ENCODE measurements at places on chromosomes 11 and 22.

GRCh38 chr11:89490602-89490980, 584 bp downstream of the NOX4 start:
- DNase-seq = no peak

- no peak for DNase-seq
Measured at GRCh38 chr11:115743719-115744118, 239.5 kb upstream of the CADM1 start.

DNA sequence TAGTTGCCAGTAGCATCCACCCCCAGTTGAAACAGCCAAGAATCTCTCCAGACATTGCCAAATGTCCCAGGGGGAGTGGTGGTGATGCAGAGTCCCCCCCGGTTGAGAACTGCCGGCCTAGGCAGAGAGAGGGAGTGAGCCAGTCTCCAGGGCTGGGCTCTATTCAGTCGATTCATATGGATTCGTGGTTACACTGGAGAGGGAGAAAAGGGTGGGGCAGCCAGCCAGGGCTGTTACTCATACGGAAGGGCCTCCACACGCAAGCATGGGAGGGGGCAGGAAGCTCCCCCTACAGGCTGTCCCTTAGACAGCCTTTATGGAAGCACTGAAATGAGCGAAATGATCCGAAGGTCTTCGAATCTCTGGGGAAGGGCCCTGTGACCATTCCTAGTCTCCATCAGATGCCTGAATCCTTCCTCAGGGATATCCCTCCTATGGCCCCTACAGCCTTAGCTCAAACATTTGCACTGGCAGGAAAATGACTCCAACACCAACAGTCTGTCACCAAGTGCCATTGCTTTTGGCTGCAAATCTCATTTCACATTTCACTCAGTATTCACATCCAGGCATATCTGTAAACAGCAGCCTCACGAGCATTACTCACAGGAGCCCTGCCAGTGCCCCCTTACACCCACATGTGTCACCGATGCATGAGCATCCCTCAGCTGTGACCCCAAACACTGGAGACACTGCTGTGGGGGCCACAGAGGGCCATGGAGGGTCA, 18.4 kb upstream of the TLCD5 start:
- no peak for DNase-seq

DNA sequence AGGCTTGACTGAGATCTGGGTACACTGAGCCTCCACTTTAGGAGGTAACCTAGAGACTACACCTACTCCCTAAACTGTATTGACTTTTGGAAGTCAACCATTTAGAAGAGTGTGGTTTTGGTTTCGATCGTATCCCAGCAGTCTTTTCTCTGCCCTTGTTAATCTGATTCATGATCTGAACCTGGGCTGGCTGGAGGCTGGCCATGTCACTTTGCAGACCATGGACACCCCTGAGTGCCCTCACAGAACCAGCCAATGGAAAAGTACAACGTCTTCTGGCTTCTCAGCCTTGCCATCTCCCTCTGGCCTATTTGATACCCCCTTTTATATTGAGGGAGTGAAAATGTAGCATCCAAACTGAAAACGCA, 10.8 kb downstream of the EHF start:
- no peak for DNase-seq

GRCh38 chr11:122046846-122047245, 69.2 kb downstream of the BLID start:
- no peak for DNase-seq

DNA sequence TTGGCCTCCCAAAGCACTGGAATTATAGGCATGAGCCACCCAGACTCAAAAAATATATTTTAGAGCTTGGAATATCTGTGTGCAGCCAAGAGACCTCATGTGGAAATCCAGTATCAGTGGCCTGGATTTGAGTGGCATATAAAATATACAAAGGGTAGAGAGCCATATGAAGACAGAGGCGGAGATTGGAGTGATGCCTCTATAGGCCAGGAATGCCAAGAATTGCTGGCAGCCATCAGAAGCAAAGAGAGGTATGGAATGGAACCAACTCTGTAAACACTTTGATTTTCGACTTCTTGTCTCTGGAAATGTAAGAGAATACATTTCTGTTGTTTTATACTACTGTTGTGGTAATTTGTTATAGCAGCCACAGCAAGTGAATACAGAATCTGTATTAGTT, 123.0 kb downstream of the PLEKHA7 start:
- DNase-seq = no peak

GRCh38 chr11:7524462-7525235, 10.8 kb downstream of the PPFIBP2 start:
- DNase-seq = no peak

DNA sequence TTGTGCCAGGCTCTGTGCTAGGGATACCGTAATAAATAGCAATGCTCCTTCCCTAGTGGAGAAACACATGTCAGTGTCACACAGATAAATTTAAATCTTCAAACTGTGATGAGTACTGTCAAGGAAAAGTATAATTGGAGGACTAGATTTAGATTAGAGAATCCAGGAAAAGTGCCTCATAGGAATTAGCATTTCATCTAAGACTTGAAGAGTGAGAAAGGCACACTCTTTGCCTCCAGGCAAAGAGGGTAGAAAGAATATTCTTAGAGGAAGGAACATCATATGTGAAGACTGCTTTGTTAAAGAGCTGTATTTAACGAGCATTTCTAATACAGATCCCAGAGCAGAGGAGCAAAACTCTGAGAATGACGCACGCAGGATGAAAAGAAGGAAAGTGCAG, 30.9 kb downstream of the ART5 start:
- DNase-seq = no peak

DNA sequence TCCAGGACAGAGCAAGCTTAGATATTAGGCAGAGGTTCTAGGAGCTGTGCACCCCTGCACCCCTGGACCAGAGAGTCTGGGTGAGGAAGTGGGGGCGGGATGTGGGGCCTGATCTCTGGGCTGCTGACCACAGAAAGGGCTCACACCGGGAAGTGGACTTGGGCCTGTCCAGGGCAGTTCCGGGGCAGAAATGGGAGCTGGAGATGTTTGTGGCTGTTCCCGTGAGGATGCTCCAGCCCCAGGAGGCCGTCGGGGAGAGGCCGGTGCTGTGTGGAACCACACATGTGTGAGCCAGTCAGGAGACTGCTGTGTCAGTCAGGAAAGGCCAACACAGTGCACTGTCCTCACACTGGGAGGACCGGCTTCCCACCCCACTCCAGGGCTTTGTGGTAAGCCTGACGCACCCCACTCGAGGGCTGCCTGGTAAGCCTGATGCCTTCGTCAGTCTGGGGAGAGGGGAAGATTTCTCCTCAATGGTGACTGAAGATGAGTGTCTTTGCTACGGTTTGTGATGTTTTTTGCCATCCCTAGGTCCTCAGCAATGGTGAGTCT, 741.0 kb downstream of the BRD1 start:
- no peak for DNase-seq

DNA sequence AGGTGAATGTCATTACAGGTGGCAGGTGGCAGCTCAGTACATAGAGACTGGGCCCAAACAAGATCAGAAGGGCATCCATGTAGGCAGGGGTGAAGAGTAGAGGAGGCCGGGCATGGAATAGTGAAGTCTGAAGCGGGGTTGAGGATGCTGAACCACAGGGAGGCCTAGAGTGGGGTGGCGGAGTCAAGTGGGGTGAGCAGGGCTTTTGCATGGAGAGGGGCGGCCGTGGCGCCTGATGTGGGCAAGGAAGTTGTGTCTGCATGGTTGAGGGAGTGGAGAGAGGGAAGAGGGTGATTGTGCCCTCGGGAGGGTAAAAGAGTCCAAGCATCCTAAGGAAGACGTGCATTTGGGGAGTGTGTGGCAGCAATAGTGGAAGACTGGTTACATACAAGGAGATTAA, 14.4 kb downstream of the DDB2 start:
- no peak for DNase-seq

GRCh38 chr22:38921806-38922205, 35.6 kb upstream of the APOBEC3A start:
- no peak for DNase-seq

DNA sequence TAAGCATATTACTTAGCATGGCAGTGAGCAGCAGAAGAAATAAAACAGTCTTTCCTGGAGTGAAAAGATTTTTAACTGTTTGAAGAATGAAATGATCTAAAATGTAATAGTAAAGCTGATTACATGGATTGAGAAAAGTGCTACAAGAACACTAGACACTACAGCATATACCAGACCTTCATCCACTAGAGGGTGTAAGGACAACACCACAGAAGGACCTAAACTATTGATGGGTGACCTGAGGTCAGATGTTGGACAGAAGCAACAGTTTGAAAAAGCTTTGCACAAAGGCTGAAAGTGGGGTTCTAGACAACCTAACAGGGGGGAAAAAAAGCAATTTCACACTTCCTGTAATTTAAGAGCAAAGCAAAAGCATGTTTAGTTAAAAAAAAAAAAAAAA, 97.7 kb downstream of the RBFOX2 start:
- DNase-seq = peak; percentile 13

DNA sequence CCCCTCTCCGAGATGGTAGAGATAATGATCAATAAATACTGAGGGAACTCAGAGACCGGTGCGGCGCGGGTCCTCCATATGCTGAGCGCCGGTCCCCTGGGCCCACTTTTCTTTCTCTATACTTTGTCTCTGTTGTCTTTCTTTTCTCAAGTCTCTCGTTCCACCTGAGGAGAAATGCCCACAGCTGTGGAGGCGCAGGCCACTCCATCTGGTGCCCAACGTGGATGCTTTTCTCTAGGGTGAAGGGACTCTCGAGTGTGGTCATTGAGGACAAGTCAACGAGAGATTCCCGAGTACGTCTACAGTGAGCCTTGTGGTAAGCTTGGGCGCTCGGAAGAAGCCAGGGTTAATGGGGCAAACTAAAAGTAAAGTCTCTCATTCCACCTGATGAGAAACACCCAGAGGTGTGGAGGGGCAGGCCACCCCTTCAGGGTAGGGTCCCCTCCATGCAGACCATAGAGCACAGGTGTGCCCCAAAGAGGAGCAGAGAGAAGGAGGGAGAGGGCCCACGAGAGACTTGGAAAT, 43.2 kb downstream of the IGLL1 start:
- DNase-seq = no peak

- DNase-seq = no peak
Measured at GRCh38 chr11:92917927-92918326, 51.5 kb upstream of the MTNR1B start.

- DNase-seq = no peak
Measured at GRCh38 chr11:60836866-60837515, 4.9 kb upstream of the CCDC86 start.

DNA sequence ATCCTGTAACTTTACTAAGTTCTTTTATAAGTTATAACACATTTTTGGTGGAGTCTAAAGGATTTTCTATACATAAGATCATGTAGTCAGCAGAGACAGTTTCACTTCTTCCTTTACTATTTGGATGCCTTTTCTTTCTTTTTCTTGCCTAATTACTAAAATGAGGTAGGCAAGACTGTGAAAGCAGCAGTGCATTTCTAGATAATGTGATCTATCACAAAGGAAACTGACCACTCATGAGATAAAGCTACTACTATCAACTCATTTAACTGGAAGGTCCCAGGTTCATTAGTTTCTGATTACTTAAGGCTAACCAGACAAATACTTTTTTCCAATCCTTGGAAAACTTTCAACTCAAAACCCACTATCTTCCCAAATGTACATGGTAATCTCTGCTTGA, 196.2 kb upstream of the E2F8 start:
- no peak for DNase-seq

DNA sequence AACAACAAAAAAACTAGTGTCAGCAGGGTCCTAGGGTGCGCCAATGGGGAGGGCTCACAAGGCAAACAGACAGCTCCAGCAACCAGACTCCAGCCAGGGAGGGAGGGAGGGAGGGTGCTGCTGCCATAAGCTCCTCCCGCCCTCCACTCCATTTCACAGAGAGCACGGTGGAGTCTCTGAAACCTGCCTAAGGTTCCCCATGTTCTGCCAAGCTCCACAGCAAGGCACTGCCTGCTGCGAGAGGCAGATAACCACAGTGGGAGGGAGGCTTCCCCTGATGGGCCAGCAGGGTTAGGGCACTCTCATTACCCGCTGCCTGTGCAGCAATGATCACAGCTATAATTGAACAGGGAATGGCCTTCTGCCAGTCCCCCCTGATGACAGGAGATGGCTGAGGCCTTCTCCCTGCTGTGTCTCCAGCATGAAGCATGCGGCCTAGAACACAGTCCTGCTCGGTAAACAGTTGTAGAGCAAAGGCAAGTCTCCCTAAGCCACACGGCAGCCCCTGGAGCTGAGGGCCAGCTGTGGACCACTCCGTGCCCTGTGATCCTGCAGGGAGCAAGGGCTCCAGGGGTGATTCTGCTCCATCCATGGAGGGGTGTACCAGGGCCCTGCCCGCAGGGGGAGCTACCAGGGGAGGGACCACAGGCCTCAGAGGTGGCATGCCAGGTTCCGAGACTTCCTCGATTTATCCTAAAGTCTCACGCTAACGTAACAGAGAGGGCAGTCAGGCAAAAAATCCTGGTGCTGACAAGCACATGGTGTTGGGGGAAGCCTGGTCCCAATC, 42.9 kb downstream of the PC start:
- no peak for DNase-seq

GRCh38 chr22:43878079-43878795, 13.6 kb downstream of the PNPLA5 start:
- DNase-seq = no peak

GRCh38 chr11:72758304-72758689, 6.1 kb upstream of the ARAP1 start:
- DNase-seq = no peak

DNA sequence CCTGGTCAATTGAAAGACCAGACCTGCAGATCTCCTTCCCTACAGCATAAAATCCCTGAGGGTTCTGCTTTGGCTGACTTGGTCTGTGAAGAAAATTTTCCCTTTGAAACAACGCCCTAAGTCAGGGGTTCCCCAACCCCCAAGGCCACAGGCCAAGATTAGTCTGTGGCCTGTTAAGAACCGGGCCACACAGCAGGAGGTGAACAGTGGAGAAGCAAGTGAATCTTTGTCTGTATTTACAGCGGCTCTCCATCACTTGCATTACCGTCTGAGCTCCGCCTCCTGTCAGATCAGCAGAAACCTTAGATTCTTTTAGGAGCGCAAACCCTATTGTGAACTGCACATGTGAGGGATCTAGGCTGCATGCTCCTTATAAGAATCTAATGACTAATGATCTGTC, 38.2 kb downstream of the CCDC83 start:
- no peak for DNase-seq

- no peak for DNase-seq
Measured at GRCh38 chr11:4539603-4540219, 5.3 kb upstream of the OR52M1 start.

- DNase-seq = no peak
Measured at GRCh38 chr11:102458548-102458947, 6.0 kb upstream of the TMEM123 start.

GRCh38 chr11:64144587-64145472, 21.1 kb downstream of the MACROD1 start:
- peak; percentile 51 for DNase-seq

GRCh38 chr11:121417055-121417551, 35.0 kb upstream of the SORL1 start:
- no peak for DNase-seq

DNA sequence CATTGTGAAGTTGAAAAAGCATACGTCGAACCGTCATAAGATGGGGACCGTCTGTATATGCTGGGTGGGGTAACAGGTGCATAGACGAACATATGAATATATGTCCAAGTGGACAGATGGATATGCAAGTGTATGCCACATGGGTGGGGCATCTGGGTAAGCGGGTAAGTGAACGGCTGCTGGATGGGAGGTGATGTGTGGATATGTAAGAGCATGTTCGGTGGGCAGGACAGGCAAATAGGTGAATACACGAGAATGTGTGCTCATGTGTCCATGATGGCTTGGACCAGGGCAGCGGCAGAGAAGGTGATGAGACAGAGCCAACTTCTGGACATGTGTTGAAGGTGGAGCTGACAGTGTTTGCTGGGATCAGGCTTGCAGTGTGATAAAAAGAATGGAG, 12.0 kb downstream of the IFITM10 start:
- DNase-seq = no peak

Measured in NCI-H510A treated with DMSO at 0.1 percent for 48 hours (cell line).